ENCODE measurements at places on chromosomes 16 and 17.

DNA sequence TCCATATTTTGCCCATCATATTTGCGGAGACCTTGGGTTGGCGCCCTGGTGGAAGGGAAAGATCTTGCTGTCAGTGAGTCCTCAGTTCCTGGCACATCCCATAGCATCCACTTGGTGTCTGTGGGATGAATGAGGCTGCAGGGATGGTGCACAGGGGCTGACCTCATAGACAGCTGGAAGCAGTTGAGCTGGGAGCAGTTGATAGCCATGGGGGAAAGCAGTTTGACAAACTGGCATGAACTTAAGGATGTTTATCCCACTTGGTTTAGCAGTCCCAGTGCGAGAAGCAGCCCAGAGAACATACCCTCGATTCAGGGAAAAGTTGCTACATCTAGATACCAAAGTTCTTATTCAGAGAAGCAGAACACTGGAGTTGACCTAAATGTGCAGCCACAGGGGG lies 80.7 kb downstream of the SNX29 start:
- DNase-seq: peak; percentile 38

GRCh38 chr17:64130559-64131001 lies 636 bp upstream of the ERN1 start:
- DNase-seq: peak; percentile 90

DNA sequence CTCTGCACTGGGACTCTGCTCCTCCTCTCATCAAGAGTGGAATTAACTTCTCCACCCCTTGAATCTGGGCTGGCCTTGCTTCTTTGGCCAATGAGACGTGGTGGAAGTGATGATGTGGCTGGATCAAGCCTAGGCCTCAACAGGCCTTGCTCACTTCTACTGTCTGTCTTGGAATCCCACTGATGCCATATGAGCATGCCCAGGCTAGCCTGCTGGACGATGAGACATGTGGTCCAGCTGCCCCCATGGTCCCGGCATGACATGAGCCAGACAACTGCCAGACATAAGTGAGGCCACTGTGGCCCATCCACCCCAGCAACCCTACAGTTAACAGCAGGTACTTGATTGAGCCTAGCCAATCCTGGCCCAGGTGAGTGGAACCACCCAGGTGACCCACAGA lies 18.7 kb downstream of the VAC14 start:
- no peak for DNase-seq

DNA sequence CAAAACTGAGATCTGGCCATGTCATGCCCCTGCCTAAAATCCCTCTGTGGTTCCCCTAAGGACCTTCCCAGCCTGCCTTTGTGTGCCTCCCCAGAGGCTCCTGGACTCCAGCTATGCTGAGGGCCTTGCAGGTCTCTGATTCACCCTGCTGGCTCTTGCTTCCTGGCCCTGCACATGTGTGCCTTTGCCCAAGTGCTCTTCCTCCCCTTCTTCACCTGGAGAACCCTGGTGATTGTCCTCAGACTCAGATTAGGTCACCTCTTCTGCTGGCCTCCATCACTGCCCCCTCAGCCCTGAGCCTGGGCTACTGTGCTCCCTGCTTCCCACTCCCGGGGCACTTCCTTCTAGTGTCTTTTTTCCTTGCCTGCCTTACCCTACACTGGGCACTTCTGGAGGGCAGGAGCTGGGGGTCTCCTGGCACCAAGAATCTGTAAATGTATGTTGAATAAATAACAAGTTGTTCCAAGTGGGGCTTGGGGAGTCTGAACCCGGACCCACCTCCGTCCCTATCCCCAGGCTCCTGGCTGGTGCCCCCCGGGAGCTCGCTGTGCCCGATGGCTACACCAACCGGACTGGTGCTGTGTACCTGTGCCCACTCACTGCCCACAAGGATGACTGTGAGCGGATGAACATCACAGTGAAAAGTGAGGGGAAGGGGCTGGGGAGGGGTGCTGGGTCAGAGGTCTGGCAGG lies 7.8 kb downstream of the ITGA3 start:
- peak; percentile 72 for DNase-seq

GRCh38 chr17:64406321-64407200 lies 15.9 kb upstream of the PECAM1 start:
- DNase-seq: no peak

DNA sequence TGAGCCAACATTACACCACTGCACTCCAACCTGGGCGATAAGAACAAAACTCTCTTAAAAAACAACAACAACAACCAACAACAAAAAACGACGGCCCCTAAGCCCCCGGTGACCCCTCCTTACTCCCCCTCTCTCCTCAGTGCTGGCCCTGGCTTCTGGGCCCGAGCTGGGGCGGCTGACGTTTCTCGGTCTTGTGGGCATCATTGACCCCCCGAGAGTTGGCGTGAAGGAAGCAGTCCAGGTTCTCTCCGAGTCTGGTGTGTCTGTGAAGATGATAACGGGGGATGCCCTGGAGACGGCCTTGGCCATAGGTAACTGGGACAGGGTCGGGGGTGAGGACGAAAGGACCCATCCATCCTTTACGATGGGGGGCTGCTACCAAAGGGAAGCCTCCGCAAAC lies 52.7 kb downstream of the MEAK7 start:
- no peak for DNase-seq

- DNase-seq: no peak
Observed at GRCh38 chr17:62625870-62626200, 1.6 kb upstream of the MRC2 start.

- peak; percentile 30 for DNase-seq
Observed at GRCh38 chr16:67967958-67968399, 458 bp downstream of the SLC12A4 start.

GRCh38 chr17:79847698-79848369 lies 8.6 kb upstream of the CBX4 start:
- DNase-seq: no peak

DNA sequence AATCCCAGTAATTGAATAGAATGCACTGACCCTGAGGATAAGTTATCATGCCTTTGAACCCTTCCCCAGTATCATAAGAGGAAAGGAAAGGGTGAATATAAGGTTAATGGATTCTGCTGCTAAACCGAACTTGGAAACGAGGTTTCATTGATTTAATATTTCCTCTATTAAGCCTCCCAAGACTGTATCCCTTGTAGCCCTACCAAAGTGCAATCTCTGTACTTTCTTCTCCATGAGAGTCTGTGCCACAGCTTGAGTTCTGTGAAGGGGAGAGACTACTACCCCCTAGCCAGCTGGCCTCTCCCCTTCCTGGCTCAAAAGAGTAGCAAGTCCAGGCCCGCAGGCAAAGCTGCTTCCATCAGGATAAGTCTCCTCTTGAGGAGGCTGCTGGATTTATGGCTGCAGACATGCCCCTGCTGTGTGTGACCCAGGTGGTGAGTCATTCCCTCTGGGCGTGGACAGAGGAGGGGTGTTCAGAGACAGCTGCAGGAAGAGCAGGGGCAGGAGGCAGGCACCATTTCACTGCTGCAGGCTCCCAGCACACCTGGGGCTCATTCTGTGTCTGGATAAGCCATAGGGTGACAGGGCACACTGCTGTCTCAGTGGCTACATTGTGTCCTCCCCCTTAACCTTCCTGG lies 58.4 kb downstream of the TOM1L2 start:
- DNase-seq: peak; percentile 96

GRCh38 chr16:31094088-31094423 lies 541 bp downstream of the VKORC1 start:
- no peak for DNase-seq

DNA sequence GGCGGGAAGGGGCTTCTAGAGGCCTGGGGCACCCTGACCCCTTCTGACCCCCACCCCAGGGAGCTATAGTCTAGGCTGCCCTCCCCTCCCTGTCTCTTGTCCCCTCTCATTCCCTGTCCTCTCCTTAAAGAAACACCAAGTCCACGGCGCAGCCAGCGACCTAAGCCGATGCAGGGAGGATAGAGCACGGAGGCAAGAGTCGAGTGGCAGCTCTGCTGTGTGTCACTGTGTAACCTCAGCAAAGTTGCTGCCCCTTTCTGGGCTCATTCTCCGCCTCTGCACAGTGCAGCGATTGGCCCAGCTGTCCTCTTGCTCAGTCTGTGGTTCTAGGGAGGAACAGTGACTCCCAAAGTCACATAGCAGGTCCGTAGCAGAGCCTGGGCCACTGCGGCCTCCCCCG lies 36.5 kb upstream of the SBK1 start:
- no peak for DNase-seq

- DNase-seq: no peak
Observed at GRCh38 chr17:75795820-75796607, 11.4 kb downstream of the UNK start.

DNA sequence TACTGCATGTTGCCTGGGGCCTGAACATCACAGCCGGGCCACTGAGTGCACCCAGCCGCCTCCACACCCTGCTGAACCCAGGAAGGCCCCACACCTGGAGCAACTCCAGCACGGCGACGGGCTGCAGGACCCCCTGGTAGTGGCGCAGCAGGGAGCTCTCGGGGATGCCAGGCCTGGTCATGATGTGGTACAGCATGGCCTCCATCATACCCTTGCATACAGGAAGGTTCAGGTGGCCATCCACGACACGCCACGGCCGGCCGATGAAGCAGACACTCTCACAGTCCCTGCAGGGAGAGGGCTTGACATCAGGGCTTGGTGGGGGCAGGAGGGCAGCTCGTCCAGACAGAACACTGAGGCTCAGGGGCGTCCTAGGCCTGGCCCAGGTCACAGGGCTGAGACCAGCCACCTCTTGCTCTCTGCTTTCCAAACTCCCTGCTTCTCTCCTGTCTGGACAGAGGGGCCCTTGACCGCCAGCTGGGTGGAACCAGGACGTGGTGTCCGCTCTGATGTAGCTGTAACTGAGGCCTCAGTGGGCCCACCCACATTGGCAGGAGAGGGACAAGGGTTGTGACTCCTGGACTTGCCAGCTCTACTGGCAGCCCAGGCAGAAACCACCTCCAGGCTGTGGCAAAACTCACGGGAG lies 60.3 kb downstream of the IL21R start:
- DNase-seq: no peak

DNA sequence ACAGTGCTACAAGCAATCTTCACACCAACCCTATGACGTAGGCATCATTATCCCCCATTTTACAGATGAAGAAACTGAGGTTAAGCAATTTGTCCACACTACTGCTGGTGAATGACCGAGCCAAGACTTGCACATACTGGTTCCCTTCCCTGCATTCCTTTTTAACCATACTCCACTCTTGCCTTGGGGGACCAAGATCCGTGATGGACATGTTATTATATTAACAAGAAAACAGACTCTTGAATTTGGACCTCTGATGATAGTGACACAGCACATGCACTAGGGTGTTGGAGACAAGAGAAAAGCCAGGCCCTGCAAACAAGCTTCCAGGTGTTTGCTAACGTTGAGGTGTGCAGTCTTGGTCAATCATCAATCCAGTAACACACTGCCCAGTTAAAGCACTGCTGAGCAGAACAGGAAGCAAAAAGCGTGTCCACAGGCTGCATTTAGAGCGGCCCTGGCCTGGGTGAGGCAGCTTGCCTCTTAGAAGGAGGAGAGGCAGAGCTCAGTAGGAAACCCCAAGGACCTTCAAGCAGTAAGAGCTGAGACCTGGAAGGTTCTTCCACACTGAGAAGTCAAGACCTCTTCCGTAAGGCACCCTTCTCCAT lies 36.7 kb downstream of the HNF1B start:
- no peak for DNase-seq

GRCh38 chr17:71412803-71413202 lies 708.0 kb upstream of the SOX9 start:
- DNase-seq: peak; percentile 97

- DNase-seq: no peak
Observed at GRCh38 chr16:89193576-89194293, 6.6 kb downstream of the SLC22A31 start.

- peak; percentile 45 for DNase-seq
Observed at GRCh38 chr16:86227801-86228200, 282.5 kb upstream of the FOXF1 start.

GRCh38 chr17:5703736-5704135 lies 119.4 kb upstream of the NLRP1 start:
- DNase-seq: no peak

DNA sequence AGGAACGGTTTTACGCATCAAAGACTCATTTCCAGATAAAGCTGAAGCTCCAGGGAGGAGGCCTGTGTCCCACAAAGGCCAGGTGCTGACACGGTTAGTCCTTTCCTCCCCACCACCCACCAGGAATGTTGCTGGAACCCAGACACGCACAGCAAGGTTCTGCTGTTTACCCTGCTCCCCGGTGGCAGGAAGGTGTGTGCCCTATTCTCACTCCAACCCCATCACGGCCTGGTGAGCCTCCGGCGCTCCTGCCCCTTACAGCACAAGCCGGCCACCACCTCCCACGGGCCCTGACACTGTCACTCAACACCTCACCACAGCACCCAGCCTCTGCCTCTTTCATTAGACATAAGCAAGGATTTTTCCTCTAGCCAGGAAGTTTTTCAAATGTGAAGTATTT lies 47.8 kb downstream of the ANKRD11 start:
- no peak for DNase-seq

DNA sequence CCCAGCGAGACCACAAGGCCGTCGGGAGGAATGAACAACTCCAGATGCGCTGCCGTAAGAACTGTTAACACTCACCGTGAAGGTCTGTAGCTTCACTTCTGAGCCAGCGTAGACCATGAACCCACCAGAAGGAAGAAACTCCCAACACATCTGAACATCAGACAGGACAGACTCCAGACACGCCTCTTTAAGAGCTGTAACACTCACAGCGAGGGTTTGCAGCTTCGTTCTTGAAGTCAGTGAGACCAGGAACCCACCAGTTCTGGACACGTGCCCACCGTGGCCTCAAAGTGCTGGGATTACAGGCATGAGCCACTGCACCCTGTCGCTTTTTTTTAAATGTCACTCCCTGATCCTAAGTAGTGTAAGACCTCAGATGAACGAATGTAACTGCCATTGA lies 17.3 kb downstream of the KPNA2 start:
- no peak for DNase-seq

GRCh38 chr16:19746561-19746960 lies 28.5 kb downstream of the IQCK start:
- DNase-seq: no peak

DNA sequence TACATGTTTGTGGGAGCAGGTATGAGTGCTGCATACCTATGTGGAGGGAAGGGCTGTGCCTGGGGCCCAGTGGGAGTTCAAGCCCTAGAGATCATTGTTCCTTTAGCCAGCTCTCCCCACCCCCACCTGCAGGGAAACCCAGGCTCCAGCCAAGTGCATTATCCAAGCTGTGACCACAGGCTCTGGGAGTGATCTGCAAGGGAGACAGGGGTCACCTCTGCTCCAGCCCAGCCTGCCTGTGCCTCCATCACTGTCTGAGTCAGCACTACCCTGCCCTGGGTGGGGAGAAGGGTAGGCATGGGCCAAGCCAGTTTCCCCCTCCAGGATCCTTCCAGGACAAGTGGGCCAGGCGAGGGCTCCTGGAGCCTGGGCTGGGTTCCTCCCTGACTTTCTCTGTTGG lies 32.1 kb upstream of the SBK1 start:
- DNase-seq: no peak

Measured in EL (cell line).